ENCODE measurements at places on chromosomes 5 and 9.

GRCh38 chr9:10050016-10050415 lies 562.8 kb downstream of the PTPRD start:
- H3K27ac ChIP-seq: no peak overlapping the region
- no peaks in the 10 kb centered on the region for H3K36me3 ChIP-seq
- H3K4me3 ChIP-seq: no peak overlapping the region
- DNase-seq: no peak
- H3K4me1 ChIP-seq: no peaks in the 10 kb centered on the region

DNA sequence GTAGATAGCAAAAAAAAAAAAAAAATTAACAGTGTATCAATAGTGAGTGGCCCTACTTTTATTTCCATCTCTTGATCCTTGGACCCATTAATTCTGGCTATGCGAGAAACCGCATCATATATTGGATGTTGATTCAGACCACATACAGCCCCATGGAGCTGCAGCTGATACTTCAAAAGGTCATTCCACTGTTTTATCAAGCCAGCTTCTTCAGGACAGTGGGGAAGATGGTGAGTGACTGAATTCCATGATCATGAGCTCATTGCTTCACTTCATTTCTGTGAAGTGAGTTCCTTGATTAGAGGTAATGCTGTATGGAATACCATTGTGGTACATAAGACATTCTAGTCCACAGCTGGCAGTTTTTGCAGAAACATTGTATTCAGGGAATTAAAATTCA lies 222.9 kb upstream of the MEF2C start:
- no peak for DNase-seq
- peaks cover 3% of the 10 kb centered on the region for H3K27me3 ChIP-seq
- no peak overlapping the region for H3K4me3 ChIP-seq
- no peaks in the 10 kb centered on the region for H3K36me3 ChIP-seq
- no peak overlapping the region for H3K27ac ChIP-seq
- H3K4me1 ChIP-seq: no peaks in the 10 kb centered on the region

- no peak overlapping the region for H3K27ac ChIP-seq
- no peak overlapping the region for H3K4me3 ChIP-seq
- no peak for DNase-seq
- H3K4me1 ChIP-seq: peaks cover 4% of the 10 kb centered on the region
- no peaks in the 10 kb centered on the region for H3K36me3 ChIP-seq
Observed at GRCh38 chr5:14281746-14282181, 138.6 kb downstream of the TRIO start.

DNA sequence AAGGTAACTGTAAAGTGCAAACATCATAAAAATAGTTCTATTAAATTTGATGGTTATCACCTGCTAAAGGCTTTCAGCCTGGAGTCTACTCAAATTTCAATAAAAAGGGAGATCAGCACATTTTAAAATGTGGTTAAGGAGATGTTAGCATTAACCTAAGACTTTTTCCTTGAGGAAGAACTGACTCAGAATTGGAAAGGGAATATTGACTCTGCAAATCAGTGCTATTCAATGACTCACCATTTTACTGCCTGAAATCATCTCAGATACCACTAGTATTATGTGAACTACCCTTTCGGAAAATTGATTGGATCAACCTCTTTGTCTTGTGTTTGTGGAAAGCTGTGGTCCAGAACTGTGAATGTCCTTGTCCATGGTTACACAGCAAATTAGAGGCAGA lies 113.3 kb downstream of the ADRB2 start:
- H3K4me3 ChIP-seq: no peak overlapping the region
- no peak overlapping the region for H3K27ac ChIP-seq
- no peak for DNase-seq
- H3K4me1 ChIP-seq: peaks cover 1% of the 10 kb centered on the region
- H3K36me3 ChIP-seq: no peaks in the 10 kb centered on the region

GRCh38 chr9:124617477-124618141 lies 110.4 kb upstream of the NR5A1 start:
- no peaks in the 10 kb centered on the region for H3K36me3 ChIP-seq
- H3K27ac ChIP-seq: peak overlapping the region; percentile 71
- DNase-seq: peak; percentile 59
- H3K4me3 ChIP-seq: no peak overlapping the region
- no peaks in the 10 kb centered on the region for H3K4me1 ChIP-seq

GRCh38 chr5:74409166-74409706 lies 231.3 kb downstream of the ENC1 start:
- no peak for DNase-seq
- peaks cover 8% of the 10 kb centered on the region for H3K27me3 ChIP-seq
- peaks cover 2% of the 10 kb centered on the region for H3K4me1 ChIP-seq

DNA sequence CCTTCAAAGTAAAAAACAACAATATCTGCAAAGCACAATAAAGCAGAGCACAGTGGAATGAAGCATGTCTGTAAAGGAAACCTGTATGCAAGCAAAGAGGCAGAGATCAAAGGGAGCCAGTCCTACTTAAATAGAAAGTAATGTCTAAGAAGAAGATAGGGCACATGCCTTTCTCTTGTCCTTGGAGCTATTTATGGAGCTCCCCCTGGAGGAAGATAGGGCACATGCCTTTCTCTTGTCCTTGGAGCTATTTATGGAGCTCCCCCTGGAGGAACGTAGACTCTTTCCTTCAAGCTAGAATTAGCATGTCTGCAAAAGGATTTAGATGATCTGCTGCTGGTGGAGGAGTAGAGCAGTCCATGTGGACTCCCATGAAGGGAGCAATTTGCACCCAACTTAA lies 168.1 kb upstream of the RASEF start:
- H3K27me3 ChIP-seq: peaks cover 6% of the 10 kb centered on the region
- DNase-seq: no peak
- no peak overlapping the region for H3K27ac ChIP-seq
- H3K4me3 ChIP-seq: no peak overlapping the region
- H3K36me3 ChIP-seq: no peaks in the 10 kb centered on the region
- H3K4me1 ChIP-seq: no peaks in the 10 kb centered on the region

- no peaks in the 10 kb centered on the region for H3K27me3 ChIP-seq
- DNase-seq: no peak
- H3K27ac ChIP-seq: peak overlapping the region; percentile 62
- H3K4me1 ChIP-seq: peaks cover 82% of the 10 kb centered on the region
Observed at GRCh38 chr9:92949266-92949982, 2.1 kb downstream of the FGD3 start.

GRCh38 chr9:114972510-114973136 lies 42.2 kb upstream of the TNFSF8 start:
- peaks cover 9% of the 10 kb centered on the region for H3K4me1 ChIP-seq
- no peaks in the 10 kb centered on the region for H3K27me3 ChIP-seq
- no peak overlapping the region for H3K4me3 ChIP-seq
- H3K36me3 ChIP-seq: no peaks in the 10 kb centered on the region

DNA sequence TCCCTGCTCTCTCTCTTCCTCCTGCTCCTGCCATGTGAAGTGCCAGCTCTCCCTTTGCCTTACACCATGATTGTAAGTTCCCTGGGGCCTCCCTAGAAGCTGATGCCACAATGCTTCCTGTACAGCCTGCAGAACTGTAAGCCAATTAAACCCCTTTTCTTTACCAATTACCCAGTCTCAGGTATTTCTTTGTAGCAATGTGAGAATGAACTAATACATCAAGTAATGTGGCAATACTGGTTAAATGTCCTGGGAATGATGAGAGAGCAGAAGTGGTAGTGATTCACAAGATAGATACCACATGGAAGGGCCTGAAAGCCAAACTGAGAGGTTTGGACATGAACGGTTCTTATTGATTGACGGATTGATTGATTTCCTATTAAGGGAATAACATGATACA lies 62.6 kb upstream of the IL12B start:
- no peaks in the 10 kb centered on the region for H3K4me1 ChIP-seq
- no peak for DNase-seq
- H3K27ac ChIP-seq: no peak overlapping the region
- peaks cover 4% of the 10 kb centered on the region for H3K27me3 ChIP-seq
- H3K4me3 ChIP-seq: no peak overlapping the region
- peaks cover 10% of the 10 kb centered on the region for H3K36me3 ChIP-seq

DNA sequence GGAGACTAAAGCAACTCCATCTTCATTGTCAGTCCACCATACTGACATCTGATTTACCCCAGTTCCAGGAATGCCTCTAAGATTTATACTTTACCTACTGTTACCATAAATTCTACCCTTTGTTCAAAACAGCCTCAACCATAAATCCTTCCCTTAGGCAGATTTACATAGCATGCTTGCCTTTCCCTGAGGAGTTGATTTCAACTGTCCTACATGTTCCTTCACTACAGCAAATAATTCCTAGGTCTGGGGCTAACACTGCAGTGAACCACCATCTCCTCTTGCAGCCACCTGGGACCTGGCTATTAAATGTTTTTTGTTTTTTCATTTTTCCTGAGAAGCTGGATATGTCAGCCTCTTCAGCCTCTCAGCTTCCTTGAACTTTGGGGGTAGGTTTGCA lies 166.9 kb upstream of the PDE4D start:
- H3K4me3 ChIP-seq: no peak overlapping the region
- H3K27me3 ChIP-seq: no peaks in the 10 kb centered on the region
- DNase-seq: no peak

DNA sequence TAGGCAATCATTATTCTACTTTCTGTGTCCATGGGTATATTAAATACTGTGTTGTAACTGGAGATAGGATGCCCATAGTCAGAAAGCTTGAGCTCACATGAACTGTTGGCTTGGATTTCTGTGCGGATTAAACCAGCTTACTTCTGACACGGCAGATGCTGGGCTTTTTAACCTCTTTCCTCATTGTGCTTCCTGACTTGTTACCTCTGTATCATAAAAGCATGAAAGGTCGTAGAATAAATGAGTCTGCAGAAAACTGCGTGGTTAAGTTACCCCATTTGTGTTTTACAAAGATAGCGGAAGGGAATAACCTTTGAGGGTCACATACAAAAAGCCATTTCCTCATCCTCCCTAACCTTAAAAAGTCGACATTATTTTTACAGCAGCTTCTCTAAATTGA lies 199.5 kb upstream of the DMRT1 start:
- H3K36me3 ChIP-seq: no peaks in the 10 kb centered on the region
- no peaks in the 10 kb centered on the region for H3K27me3 ChIP-seq
- H3K4me3 ChIP-seq: peak overlapping the region; percentile 53
- H3K27ac ChIP-seq: peak overlapping the region; percentile 50
- peaks cover 17% of the 10 kb centered on the region for H3K4me1 ChIP-seq

DNA sequence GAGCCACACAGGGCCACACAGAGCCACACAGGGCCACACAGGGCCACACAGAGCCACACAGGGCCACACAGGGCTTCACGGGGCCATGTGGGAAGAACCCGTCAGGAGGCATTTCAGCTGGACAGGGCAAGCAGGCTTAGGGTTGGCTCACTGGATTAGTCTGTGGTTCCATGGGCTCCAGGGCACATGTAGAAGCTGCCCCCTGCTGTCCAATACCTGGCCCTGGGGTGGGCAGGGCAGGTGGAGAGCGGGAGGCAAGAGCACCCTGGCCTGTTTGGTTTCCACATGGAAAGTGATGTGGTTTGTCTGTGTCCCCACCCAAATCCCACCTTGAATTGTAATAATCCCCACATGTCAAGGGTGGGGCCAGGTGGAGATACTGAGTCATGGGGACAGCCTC lies 16.4 kb upstream of the LPCAT1 start:
- H3K4me3 ChIP-seq: no peak overlapping the region
- no peak for DNase-seq
- no peaks in the 10 kb centered on the region for H3K36me3 ChIP-seq
- no peaks in the 10 kb centered on the region for H3K27me3 ChIP-seq
- H3K4me1 ChIP-seq: peaks cover 29% of the 10 kb centered on the region
- peak overlapping the region; percentile 81 for H3K27ac ChIP-seq

DNA sequence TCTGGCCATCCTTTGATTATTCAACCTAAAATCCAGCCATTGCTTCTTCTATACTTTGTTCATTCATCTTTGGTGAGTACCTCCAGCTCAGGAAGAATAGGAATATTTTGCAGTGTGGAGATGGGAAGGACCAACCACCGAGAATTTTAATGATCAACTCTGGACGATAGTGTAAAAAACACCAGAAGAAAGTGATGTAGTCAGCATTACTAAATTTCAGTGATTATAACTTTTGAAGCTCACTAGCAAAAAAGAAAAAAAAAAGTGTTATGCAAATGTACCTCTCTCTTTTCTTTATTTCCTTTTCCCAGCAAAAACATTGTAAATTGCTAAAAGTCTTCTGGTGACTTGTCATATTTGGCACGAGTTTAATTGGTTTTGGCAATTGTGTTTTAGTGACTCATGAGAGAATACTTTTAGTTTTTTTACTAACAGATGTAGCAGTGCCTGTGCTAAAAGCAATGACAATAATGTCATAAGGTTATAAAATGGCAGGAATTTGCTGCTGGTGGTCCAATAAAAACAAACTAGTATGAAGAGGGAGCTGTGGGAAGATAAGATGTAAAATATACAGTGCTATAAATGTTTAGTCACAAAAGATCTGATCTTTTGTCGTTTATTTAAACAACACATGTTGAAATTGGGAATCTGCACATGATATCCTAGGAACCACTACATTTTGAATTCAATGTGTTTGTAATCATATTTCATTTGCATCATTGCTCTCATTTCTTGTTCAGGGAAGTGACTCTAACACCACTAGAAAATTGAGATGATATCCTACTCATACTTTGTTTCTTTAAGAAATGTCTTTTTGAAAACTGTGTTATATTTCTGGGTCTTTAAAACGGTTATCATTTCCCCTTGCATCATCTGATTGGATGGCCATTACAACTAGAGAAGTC lies 81.3 kb upstream of the ERCC6L2 start:
- H3K36me3 ChIP-seq: no peaks in the 10 kb centered on the region
- H3K27ac ChIP-seq: no peak overlapping the region
- H3K4me3 ChIP-seq: no peak overlapping the region
- H3K4me1 ChIP-seq: peaks cover 6% of the 10 kb centered on the region

GRCh38 chr9:110579862-110580219 lies 300 bp upstream of the SVEP1 start:
- H3K4me1 ChIP-seq: no peaks in the 10 kb centered on the region
- H3K4me3 ChIP-seq: no peak overlapping the region
- no peaks in the 10 kb centered on the region for H3K36me3 ChIP-seq

DNA sequence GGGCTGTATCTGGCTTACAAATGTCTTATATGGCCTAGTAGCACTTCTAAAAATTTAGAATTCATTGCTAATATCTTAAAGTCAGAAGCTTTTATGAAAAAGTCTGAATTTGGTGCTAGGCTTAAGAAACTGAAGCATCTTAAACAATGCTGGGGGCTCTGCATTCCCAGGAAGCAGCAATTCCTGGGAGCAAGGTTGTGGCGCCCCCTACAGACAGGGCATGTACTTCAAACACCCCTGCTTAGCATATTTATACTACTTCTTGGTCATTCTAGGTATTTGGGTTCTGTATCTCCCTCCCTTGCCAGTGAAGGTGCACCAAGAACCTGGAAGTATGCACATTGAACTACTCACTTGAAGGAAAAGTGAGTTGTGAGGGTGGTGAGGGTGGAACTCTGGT lies 64.6 kb upstream of the GRIA1 start:
- H3K4me1 ChIP-seq: no peaks in the 10 kb centered on the region
- no peaks in the 10 kb centered on the region for H3K36me3 ChIP-seq
- no peak overlapping the region for H3K4me3 ChIP-seq
- DNase-seq: no peak
- H3K27ac ChIP-seq: no peak overlapping the region

Measured in naive thymus-derived CD8-positive, alpha-beta T cell (primary cell).